Tibial artery (tissue), 4 donors: ENCODE measurements at places on chromosomes 6 and 20.

GRCh38 chr20:34693414-34693813 lies 10.7 kb upstream of the TP53INP2 start:
- no peak for DNase-seq

GRCh38 chr20:19872001-19872400 lies 113.9 kb downstream of the RIN2 start:
- DNase-seq: no peak

DNA sequence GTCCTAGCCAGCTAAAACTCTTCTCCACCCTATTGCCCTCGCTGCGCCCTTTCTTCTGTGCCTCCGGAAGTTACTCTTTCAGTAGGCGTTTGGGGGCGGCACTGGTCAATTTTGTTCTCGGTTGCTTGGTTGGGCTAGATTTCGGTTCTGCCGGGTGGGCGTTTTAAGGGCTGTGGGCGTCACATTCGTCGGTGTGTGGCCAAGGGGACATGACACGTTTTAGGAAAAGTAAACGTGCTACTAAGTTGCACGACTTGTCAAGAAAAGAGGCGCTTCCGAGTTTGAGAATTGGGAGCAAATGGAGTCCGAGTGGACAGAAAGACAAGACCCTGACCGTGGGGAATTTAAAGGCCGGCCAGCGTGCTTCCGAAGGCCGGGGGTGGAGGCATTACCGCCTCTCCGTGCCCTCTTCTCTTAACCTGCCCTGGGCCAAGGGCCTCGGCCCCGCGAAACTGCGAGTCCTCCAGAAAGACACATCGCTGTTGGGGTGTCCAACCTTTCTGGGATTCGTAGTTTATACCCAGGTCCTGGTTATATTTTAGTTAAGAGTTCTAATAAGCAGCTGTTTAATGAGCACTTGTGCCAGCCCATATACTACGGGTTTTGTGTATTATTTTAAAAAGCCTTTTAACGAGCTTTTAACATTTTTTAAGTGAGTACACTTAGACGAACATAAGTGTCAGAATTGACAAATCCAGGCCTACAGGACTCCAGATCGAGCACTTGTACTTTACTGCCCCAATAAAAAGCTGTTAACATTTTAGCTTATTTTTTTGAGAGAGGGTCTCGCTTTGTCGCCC lies 664 bp upstream of the BAG6 start:
- DNase-seq: peak; percentile 93

DNA sequence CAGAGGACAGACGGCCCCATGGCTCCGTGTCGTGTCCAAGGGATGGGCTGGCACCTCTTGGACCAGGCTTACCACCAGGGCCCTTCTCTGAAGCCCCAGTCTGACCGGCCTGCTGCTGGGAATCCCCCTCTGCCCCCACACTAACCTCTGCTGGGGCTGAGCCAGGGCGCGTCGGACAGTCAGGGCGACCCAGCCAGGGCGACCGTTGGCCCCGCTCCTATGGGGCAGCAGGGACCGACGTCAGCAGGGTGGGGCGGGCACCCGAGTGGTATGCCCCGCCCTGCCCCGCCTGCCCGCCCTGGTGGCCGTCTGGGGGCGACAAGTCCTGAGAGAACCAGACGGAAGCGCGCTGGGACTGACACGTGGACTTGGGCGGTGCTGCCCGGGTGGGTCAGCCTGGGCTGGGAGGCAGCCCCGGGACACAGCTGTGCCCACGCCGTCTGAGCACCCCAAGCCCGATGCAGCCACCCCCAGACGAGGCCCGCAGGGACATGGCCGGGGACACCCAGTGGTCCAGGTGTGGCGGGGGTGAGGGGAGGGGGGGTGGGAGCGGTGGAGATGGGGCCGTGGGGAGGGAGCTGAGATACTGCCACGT lies at the start of gene SLC17A9:
Gene SLC17A9, plus strand, starts transcription at position 337 of the 595 bp plus-strand sequence. Its CDS starts 122 bp downstream, at position 459.
- DNase-seq: peak; percentile 86

- peak; percentile 62 for DNase-seq
Measured at GRCh38 chr20:1001911-1002681, at the start of gene RSPO4. Gene RSPO4, minus strand, starts transcription at chr20:1002311. Its CDS starts 147 bp downstream, at chr20:1002164.
